Renal cortex interstitium (tissue), 15 donors: ENCODE measurements at places on chromosomes 3 and 15. TPM values are rescaled to one million over a fixed set of nuclear protein-coding genes. Genes with fewer than 3 reads are reported as not detected.

FETUB gene
- 0.92 TPM for polyA plus RNA-seq

- no peak for DNase-seq
Measured at GRCh38 chr15:42020713-42021273, at the start of gene PLA2G4E. TSS of gene PLA2G4E (minus strand) at chr15:42021042. CDS start at chr15:42021030, 12 bp downstream.

KCNAB1 gene
- polyA plus RNA-seq: 3.5 TPM

GRCh38 chr3:104106276-104106675 is 1260.4 kb upstream of the ALCAM start:
- DNase-seq: no peak
